ENCODE measurements at places on chromosomes 11 and 22.
A peak's percentile ranks its signal among the peaks of the same experiment; 100 is the strongest.

GRCh38 chr22:28021116-28021997 is 102.3 kb upstream of the PITPNB start:
- DNase-seq, result no peak

DNA sequence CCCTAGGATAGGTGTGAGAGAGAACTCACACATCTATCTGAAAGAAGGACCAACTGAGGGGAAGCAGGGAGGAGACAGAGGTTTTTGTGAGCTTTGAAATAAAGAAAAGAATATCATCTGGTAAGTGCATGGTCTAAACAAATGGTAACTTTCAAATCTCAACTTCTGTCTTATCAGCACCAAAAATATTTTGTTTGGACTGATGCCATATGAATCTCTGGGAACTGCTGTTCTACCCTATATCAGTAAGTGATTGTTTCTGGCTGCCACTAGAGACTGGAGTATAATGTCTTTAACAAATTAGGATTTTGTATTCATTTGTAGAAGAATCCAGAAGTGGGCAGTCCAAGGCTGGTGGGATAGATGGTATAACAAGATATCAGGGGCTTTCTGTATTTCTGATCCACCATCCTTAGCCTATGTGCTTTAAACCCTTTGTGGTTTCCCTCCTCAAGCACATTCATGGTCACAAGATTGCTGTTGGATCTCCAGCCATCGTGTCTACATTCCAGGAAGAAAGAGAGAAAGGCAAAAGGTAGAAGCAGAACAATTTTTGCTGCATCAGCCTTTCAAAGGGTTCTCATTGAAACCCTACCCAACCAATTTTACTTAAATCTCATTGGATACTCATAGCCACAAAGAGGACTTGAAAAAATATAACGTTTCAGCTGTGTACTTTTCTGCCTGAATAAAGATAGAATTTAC is 4.7 kb downstream of the HEPHL1 start:
- DNase-seq, result no peak

GRCh38 chr11:116180806-116181600 is 591.8 kb downstream of the BUD13 start:
- DNase-seq, result no peak

GRCh38 chr11:35337136-35337913 is 82.0 kb downstream of the SLC1A2 start:
- peak; percentile 25 for DNase-seq

DNA sequence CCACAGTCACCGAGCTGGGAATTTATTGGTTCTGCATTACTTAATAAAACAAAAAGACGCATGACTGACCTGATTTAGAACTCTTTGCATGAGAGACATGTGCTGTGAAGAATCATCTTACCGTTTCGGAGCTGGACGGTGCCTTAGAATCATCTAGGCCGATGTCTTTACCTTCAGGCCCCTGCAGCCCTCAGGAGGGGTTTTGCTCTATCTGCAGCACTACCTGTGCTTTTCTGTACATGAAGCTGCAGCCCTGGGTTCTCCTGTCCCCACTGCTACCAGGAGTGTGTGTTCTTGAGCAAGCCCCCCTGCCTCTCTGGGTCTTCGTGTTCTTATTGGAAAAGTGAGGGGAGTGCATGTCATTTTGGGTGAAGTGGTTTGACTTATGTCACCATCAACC is 94.0 kb upstream of the OR4B1 start:
- DNase-seq, result no peak

- no peak for DNase-seq
These were observed 141.5 kb downstream of the OPCML start for GRCh38 chr11:133390803-133391202.

GRCh38 chr11:43315966-43316365 is 4.2 kb downstream of the API5 start:
- DNase-seq, result no peak

GRCh38 chr11:118238421-118238820 is 13.6 kb upstream of the JAML start:
- DNase-seq, result no peak

- DNase-seq, result no peak
These were observed 50.3 kb downstream of the TUG1 start for GRCh38 chr22:31019191-31019930.
